A673 (cell line): ENCODE measurements at places on chromosomes 7 and 10.

GRCh38 chr10:32982911-32983909 lies 25.2 kb upstream of the ITGB1 start:
- DNase-seq = peak; percentile 38

DNA sequence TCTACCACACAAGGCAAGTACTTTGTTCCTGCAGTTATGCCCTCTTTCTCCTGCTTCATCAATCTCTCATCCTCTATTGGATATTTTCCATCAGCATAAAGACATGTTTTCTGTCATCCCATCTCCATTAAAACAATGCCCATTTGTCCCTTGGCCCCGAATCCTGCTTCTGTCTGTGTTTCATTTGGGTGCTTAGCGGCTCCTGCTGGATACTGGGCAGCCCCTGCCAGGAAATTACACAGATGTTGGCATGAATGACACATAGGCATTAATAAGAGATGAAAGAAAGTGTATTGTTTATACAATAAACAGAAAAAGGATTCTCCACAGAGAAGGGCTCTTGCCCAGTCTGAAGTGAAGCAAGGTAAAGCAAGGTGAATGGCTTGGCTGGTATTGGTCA lies 765.3 kb downstream of the REEP3 start:
- DNase-seq = no peak

GRCh38 chr10:61592581-61592980 lies 70.1 kb upstream of the CABCOCO1 start:
- peak; percentile 62 for DNase-seq

DNA sequence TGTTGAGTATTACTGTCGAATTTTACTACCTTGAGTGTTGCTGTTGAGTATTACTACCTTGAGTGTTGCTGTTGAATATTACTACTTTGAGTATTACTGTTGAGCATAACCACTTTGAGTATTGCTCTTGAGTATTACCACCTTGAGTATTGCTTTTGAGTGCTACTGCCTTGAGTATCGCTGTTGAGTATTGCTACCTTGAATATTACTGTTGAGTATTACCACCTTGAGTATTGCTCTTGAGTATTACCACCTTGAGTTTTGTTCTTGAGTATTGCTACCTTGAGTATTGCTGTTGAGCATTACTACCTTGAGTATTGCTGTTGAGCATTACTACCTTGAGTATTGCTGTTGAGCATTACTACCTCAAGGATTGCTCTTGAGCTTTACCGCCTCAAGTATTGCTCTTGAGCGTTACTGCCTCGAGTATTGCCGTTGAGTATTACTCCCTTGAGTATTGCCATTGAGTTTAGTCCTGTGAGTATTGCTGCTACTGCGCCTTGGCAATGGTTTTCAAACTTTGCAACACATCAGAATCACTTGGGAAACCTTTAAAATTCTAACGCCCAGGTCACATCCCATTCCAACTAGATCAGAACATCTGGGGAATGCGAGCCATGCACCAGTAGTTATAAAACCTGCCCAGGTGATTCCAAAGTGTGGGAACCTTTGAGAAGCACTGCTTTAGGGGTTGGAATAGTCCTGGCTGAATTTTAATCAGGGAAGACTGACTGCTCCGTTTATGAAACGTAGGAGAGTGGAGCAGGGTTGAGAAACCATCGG lies 61.7 kb downstream of the TCF7L2 start:
- DNase-seq = no peak

- no peak for DNase-seq
Measured at GRCh38 chr7:141203586-141203985, 129.7 kb downstream of the TMEM178B start.

GRCh38 chr7:39985398-39985918 lies 35.4 kb downstream of the CDK13 start:
- DNase-seq = no peak

DNA sequence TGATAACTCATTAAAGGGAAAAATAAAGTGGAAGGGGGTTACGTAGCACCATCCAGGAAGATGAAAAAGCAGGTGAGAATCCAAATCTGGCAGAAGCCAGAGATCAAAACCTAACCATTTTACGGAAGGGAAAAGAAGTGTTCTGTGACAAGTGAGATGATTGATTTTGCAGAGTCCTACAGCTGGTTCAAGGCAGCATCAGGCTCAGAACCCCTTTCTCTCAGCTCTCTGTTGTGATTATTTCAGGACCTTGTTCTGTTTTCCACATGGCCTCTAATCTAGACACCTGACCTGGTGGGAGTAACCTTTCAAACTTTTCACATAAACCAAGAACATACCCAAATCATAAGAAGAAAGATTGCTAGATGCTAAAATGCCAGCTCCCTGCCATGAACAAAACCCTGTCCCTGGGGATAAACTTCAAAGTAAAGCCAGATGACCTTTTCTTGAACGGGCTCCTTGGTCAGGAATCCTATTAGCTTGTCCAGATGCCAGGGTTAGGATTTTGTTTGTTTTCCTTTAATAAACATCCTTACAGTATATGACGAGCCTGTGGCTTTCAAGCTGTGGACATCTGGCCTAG lies 5.9 kb downstream of the DUSP5 start:
- no peak for DNase-seq

- no peak for DNase-seq
Measured at GRCh38 chr7:23276947-23277346, 22.2 kb upstream of the MALSU1 start.

DNA sequence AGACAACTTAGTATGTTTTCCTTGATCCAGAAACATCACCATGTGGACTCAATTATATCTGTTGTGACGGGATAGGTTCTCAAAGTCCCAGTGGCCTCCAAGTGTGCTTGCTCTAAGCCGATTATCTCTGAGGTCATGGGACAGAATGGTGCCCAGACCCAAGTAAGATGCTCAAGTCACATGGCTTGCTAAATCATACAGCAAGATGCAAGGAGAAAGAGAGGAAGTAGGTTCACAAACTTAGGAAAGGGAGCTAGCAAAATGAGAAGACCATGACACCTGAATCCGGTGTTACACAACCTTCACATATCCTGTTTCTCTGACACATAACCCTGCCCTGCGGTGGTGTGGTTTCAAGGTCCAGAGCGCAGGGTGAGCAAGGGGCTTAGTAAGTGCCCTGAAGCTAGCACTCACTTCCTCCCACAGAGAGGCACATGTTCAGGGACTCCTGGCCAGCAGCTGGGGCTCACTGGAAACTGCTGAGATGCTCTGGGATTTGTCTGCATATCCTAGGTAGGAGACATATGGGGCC lies 590.9 kb upstream of the ANKRD30A start:
- peak; percentile 36 for DNase-seq

DNA sequence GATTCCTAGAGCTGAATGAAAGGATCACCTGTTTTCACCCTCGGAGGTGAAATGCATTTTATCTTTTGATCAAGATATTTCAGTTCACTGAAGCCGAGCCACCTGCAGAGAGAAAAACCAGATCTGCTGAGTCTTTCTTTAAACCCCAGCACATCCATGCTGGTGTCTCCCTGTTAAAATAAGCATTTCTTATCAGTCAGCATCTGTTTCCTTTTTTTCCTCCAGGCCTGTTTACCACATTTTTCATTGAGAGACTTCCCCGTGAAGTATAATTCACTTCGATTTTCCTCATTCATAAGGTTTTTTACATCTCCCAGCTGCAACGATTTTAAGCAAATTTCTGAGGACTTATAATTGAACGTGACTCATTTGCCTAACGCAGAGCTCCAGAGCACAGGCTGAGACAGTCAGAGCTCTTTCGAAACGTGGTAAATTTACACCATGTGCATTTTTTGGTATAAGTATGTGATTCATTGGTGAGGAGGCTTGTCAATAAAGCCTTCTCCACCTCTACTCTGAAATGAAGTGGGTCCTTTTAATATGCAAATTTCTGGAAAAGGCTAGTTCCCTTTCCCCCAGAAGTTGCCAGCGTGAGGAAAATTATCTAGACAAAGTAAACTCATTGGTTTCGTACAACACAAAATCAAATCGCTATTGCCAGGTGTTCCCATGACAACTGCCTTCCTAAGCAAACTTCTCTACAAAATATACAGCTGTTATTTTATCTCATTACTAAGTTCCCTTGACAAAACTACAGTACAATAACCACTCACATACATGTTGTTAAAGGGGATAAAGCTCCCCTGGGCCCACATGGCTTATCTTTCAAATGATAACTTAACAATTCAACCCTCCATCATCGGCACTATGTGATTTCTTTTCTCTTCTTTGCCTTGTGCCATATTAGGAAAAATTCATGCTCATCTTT lies 374.8 kb upstream of the AKR1E2 start:
- peak; percentile 41 for DNase-seq

DNA sequence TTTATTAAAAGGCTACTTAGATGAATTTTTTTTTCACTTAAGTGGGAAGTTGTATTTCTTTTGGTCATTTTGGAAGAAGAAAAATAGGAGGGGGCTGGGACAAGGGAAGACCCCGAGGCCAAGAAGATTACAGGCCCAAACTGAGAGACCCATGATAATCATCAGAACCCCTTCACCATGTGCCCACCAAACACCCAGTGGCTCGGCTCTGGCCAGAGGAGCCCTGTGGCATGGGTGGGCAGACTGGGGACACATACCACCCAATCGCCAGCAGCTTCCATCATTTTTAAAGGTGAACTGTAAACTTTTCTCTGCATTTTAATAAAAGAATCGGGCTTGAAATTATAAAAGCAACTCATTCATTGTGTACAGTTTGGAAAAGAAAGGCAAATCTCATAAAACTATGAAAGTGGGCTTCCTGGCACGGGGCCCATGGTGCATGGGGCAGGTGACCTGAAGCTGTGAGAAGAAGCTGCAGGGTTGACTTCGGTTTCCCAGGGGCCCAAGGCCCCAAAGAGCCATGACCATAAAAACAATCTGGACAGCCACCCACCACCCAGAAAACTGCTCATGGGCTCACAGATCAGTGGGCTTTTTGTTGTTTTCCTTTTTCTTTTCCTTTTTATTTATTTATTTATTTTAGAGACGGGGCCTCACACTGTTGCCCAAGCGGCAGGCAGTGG lies 29.4 kb upstream of the RET start:
- no peak for DNase-seq

- no peak for DNase-seq
Measured at GRCh38 chr10:122454603-122455080, at the start of gene ARMS2. Gene ARMS2 (plus strand): TSS chr10:122454653. CDS start chr10:122454728, 75 bp downstream.

GRCh38 chr10:126061526-126061925 lies 165.2 kb downstream of the FANK1 start:
- no peak for DNase-seq

DNA sequence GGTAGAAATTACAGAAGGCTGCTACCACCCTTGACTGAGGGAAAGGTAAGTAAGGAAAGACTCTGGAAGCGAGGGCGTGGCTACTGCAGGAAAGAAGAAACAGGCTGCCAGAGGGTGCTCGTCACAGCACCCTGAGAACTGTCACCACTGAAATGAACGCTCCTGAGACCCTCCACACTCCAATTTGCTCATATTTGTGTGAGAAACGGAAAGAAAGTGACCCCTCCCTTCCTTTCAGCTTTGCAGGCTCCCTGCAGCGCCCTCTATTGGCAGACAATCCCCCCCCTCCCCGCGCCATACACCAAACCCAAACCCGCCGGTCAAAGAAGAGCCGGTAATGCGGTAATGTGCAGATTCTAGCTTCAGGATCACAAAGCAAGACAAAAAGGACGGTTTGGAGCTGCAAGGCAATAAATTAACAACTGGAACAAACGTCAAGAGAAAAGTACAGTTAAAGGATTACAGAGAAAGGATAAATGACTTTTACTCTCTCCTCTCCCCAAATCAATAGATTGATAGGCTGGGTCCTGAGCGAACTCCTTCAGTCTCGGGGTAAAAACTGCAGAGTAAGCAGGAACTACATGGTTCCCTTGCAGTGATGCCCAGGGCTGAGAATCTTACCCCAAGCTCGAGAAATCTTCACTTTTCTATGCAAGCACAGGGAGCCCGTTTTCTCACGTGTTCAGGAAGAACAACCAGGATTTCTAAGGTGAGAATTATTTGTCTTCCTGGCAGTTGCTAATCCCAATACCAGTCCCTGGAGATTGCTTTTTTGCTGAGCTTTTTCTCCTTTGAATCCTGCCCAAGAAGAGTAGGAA lies 47.6 kb downstream of the STEAP1B start:
- DNase-seq = peak; percentile 71

DNA sequence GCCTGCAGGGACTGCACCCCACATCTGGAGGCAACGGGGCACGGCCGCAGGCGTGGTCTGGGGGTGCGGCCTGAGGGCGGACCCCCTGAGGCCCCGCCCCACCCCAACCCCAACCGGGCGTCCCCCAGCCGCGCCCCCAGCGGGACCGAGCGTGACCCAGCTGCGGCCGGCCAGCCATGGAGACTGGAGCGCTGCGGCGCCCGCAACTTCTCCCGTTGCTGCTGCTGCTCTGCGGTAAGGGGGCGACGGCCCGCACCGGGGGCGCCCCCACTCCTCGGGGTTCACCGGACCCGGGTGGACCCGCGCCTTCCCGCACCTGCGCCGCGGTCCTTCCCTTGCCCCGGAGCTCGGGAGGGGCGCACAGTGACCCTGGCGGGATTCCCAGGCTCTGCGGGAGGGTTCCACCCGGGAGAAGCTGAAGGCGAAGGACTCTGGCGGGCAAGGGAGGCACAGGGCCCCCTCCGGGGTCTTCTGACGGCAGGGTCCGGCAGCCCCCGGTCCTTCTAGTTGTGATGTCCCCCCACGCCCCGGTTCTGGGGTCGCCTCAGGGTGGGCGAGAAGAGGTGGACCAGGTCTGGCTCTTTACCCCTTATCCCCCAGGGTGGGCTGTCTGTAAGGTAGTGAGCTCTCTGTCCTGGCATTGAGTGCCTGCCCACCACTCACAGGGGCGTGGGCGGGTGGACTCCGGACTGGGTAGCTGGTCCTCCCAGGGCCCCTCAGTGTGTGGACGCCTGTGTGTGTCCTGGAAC lies at the start of gene RAMP3:
Gene RAMP3, plus strand, starts transcription at position 139 of the 749 bp plus-strand sequence. Its CDS starts 38 bp downstream, at position 177.
- no peak for DNase-seq

- no peak for DNase-seq
Measured at GRCh38 chr10:76086170-76086760, 654.8 kb downstream of the LRMDA start.

DNA sequence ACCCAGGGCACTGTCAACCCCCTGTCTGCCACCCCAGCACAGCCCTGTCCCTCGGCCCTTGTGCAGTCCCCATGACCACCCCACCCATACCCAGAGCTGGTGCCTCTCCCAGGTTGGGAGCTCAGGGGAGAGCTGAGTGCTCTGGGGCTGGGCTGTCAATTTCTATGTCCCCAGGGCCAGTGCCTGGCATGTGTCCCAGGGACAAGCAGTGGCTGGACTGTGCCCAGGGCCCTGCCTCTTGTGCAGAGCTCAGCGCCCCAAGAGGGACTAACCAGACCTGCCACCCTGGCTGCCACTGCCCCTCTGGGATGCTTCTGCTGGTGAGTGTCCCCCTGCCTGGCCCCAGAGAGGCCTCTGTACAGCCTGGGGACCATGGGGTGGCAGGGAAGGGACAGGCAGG lies 29.0 kb upstream of the ZNF862 start:
- no peak for DNase-seq

DNA sequence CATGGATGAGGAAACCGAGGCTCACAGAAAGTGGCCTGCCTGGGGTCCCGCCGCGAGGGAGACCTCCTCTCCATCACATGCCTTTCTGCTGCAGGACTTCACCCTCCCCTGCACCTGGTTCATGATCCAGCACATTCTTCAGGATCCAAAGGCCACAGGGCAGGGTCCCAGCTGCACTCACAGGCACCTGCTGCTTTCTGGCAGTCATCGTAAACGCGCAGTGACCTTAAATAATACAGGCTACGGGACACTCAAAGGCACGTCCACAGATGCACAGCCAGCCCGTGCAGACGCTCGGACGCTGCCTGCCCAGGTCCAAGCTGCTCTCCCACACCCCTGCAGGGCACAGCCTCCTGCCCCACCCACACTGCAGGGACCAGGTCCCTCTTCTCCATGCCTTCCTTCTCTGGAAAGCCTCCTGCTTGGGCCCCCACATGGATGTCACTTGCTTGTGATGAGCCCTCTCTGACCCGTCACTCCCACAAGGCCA lies 49.9 kb downstream of the CALML3 start:
- no peak for DNase-seq

GRCh38 chr7:137313201-137313600 lies 30.3 kb downstream of the PTN start:
- no peak for DNase-seq

- DNase-seq = no peak
Measured at GRCh38 chr7:105705427-105705826, 124.1 kb upstream of the EFCAB10 start.
